Astrocyte of the spinal cord (primary cell): ENCODE measurements at places on chromosomes 3 and 15.

GRCh38 chr3:29619676-29620075 lies 338.8 kb downstream of the RBMS3 start:
- DNase-seq, result no peak

- DNase-seq, result no peak
Measured at GRCh38 chr15:40287505-40287904, 4.6 kb upstream of the ANKRD63 start.

DNA sequence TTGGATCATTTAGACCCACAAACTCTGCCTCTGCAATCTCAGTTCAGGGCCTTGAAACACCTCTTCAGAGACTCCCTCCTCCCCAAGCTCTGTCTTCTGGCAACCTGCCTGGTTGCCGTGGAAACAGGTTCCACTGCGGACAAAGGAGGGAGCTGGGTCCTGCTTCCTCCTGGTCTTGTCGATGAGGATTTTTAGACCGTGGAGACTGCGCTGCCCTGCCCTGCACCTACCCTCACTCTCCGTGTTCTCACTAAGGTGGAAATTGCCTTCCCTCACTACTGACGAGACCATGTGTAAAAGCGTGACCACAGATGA lies at the start of gene RTP1:
RTP1 (plus strand) TSS at position 152 of the 315 bp plus-strand sequence; CDS start at position 182, 30 bp downstream.
- no peak for DNase-seq

- peak; percentile 95 for DNase-seq
Measured at GRCh38 chr3:45105855-45106671, 40.1 kb downstream of the CDCP1 start.

- DNase-seq, result no peak
Measured at GRCh38 chr15:101528108-101528916, 38.8 kb upstream of the PCSK6 start.

GRCh38 chr3:130916507-130917167 lies 22.8 kb downstream of the ATP2C1 start:
- DNase-seq, result no peak

DNA sequence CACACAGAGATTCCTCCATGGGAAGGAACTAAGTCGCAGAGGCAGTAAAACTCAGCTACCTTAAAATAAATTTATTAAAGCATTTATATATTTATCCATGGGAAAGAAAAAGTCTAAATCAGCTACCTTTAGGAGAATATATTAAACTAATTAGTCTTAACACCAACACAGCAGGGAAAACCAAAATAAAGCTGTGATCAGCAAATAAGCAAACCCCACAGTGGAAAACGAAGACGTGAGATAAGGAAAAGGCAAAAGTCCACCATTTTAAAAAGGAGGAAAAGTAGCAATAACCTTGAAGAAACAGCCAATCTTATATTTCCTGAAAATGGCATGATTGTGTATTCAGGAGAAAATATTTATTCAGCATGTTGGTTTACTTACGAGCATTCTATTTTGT lies 473.0 kb upstream of the ROBO2 start:
- no peak for DNase-seq

DNA sequence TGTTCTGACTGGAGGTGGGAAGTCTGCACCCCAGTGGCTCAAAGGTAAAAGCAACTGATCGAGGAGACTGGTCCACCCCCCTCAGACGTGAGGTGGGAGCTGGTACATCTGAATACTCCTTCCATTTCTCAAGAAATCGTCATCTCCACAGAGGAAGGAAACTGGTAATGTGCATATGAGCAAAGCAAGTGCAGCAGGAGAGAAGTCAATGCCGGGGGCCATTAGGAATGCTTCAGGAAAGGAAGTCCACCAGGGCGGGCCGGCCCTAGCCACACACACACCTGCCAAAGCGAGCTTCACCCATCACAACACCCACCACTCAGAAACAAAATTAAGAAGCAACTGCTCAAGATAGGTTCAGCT lies 8.5 kb downstream of the TBC1D2B start:
- DNase-seq, result no peak

DNA sequence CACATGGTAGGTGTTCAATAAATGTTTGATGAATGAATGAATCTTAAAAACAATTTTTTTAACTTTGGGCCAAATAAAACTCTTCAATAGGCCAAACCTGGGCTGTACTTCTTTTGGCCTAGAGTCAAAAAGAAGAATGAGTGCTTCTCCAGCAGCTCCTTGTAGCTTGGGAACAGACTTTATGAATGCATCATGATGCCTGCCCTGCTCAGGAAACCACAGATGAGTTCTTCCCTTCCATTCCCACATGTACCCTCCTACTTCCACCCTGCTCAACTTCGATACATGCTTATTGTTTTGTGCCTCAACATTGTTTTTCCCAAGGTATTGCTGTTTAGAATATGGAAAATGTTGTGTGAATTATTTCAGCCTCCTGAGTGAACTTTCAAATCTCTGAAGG lies 87.0 kb downstream of the FILIP1L start:
- no peak for DNase-seq

- DNase-seq, result peak; percentile 71
Measured at GRCh38 chr3:100590114-100590839, 19.1 kb upstream of the ADGRG7 start.

- DNase-seq, result peak; percentile 39
Measured at GRCh38 chr15:33226559-33227181, 32.2 kb upstream of the FMN1 start.

DNA sequence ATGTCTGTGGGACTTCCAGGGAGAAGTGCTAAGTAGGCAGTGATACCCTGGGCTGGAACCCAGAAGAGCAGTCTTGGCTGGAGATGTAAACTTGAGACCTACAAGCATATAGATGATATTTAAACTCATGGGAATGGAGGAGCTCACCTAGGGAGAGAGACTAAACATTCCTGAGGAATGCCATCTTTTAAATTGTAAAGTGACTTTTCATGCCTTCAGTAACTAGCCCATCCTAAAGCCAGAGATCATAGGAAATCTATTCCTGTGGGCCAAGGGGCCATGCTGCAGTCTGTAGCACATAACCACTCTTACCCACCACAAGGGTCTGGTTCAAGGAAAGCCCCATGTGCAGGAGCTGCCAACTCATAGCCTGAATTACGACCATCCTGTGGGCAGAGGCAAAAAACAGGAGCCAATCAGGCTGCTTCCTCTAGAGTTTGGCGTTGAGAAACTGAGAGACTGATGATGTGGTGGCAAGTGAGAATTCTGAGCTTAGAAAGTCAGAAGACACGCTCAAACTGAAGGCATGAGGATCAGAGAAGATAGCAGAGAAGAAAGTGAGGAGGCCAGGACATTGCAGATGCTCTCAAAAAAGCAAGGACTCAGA lies 37.5 kb downstream of the CTDSPL start:
- no peak for DNase-seq

- no peak for DNase-seq
Measured at GRCh38 chr3:136749091-136749490, 3.1 kb downstream of the STAG1 start.

GRCh38 chr3:124569761-124570160 lies 160.5 kb upstream of the UMPS start:
- no peak for DNase-seq

- DNase-seq, result no peak
Measured at GRCh38 chr15:47398594-47398993, 318.7 kb upstream of the SEMA6D start.

DNA sequence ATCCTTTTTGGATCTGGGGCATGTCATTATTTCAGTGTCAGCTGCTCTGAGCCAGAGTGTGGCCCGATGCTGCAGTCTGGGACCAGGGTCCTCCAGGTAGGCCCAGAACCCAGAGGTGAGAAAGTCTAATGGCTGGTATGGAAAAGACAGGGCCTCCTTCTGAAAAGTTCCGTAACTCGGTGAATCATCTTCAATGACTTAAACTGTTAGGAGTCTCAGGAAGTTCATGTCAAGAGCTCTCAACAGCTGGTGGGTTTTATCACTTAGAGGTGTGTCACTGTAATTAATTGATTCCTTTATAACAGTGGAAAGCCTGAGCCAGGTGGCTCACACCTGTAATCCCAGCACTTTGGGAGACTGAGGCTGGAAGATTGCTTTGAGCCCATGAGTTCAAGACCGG lies 28.5 kb upstream of the PDE8A start:
- DNase-seq, result no peak

DNA sequence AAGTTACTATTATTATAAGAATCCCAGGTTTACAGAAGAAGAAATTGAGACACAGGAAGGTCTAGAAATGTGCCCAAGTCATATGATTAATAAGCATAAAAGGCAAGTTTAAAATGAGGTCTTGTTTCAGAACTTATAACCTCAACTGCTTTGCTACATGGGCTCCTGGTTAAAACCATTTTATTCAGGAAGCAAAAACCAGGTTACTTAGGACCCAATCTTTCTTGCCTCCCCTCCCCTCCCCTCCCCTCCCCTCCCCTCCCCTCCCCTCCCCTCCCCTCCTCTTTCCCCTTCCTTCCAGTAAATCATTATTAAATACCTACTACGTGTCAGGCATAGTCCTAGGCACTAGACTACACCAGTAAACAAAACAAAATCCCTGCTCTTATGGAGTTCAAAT lies 93.9 kb downstream of the NAALADL2 start:
- no peak for DNase-seq

GRCh38 chr15:83582381-83582780 lies 71.5 kb upstream of the ADAMTSL3 start:
- no peak for DNase-seq

DNA sequence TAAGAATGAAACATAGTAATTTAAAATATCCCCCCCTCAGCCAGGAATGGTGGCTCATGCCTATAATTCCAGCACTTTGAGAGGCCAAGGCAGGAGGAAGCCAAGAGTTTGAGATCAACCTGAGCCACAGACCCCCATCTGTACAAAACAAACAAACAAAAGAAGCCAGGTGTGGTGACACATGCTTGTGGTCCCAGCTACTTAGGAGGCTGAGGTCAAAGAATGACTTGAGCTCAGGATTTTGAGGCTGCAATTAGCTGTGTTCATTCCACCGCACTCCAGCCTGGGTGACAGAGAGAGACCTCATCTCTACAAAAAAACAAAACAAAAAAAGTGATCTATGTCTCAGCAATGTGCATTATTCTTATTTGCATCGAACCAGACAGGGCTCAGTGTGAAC lies 800.8 kb downstream of the MCTP2 start:
- peak; percentile 59 for DNase-seq

GRCh38 chr3:42081838-42082473 lies 9.2 kb upstream of the TRAK1 start:
- DNase-seq, result no peak

- no peak for DNase-seq
Measured at GRCh38 chr3:87727783-87728182, 331.0 kb downstream of the CGGBP1 start.

DNA sequence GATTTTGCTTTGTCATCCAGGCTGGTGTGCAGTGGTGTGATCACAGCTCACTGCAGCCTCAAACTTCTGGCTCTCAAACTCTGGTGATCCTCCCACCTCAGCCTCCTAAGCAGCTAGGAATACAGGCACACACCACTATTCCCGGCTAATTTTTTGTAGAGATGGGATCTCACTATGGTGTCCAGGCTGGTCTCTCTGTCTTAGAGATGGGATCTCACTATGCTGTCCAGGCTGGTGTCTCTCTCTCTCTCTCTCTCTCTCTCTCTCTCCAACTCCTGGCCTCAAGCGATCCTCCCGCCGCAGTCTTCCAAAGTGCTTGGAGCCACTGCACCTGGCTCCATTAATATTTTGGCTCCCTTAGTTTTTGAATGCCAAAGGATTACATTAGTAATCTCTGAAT lies 17.7 kb downstream of the USF3 start:
- no peak for DNase-seq

- DNase-seq, result no peak
Measured at GRCh38 chr3:105906345-105906744, 37.5 kb upstream of the CBLB start.

- DNase-seq, result no peak
Measured at GRCh38 chr15:38182900-38183299, 69.7 kb upstream of the SPRED1 start.

GRCh38 chr3:4827767-4828166 lies 151.5 kb upstream of the BHLHE40 start:
- no peak for DNase-seq
